ENCODE measurements at places on chromosomes 6 and 20. TPM values are rescaled to one million over a fixed set of nuclear protein-coding genes. Genes with fewer than 3 reads are reported as not detected.

DNA sequence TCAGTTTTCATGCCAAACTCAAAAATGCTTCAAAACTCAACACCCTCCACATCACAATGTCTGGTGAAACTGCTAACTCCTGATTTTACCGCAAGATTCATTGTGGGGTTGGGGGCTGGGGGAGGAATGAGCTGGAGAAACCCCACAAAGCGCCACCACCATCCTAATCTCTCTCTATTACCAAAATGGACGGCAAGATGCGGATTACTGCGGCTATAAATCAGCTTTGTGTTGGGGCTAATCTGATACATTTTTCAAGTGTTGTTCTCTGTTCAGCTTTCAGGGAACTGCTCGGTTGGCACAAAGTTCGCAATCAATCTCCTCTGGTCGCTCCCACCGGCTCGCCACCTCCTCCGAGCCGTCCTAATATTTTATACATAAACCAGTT, 83.7 kb downstream of the TMEM242 start:
- no peaks in the 10 kb centered on the region for H3K36me3 ChIP-seq
- H3K4me3 ChIP-seq: peak overlapping the region; percentile 68
- no peaks in the 10 kb centered on the region for H3K27me3 ChIP-seq

- H3K36me3 ChIP-seq: peaks cover 64% of the 10 kb centered on the region
- no peak overlapping the region for H3K27ac ChIP-seq
- no peaks in the 10 kb centered on the region for H3K27me3 ChIP-seq
- no peaks in the 10 kb centered on the region for H3K4me1 ChIP-seq
- no peak overlapping the region for H3K4me3 ChIP-seq
Observed at GRCh38 chr20:37223053-37223452, 38.6 kb downstream of the GHRH start.

- no peaks in the 10 kb centered on the region for H3K27me3 ChIP-seq
- no peak for DNase-seq
- H3K36me3 ChIP-seq: no peaks in the 10 kb centered on the region
Observed at GRCh38 chr6:35730745-35731413, 6.0 kb upstream of the ARMC12 start.

APCDD1L gene
- 2.0 TPM for total RNA-seq

METTL24 gene
- not detected for total RNA-seq
